Hematopoietic multipotent progenitor cell treated with erythropoietin and hydrocortisone succinate and interleukin-3 and kit ligand, for 6 days (in vitro differentiated cells): ENCODE measurements at places on chromosomes 6 and 20.
A peak's percentile ranks its signal among the peaks of the same experiment; 100 is the strongest.

DNA sequence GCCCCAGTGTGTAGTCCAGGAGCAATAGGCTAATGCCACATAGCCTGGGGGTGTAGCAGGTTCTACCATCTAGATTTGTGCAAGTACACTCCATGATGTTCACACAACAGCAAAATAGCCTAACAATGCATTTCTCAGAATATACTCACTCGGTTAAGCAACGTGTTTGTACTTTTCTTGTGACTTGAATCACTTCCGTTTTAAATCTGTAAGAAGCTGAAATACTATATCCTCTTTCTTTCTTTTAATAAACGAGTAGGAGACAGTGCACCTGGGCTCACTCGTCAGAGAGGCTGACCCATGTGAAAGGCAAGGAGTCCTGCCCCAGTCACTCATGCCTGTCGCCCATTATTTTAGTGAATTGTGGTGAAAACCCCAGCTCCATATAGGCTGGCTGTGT, 201.6 kb downstream of the FOXA2 start:
- no peak for DNase-seq

- no peak for DNase-seq
Measured at GRCh38 chr6:157668713-157669112, 154.3 kb upstream of the SNX9 start.

GRCh38 chr6:125835221-125835744, 44.5 kb downstream of the NCOA7 start:
- peak; percentile 31 for DNase-seq

DNA sequence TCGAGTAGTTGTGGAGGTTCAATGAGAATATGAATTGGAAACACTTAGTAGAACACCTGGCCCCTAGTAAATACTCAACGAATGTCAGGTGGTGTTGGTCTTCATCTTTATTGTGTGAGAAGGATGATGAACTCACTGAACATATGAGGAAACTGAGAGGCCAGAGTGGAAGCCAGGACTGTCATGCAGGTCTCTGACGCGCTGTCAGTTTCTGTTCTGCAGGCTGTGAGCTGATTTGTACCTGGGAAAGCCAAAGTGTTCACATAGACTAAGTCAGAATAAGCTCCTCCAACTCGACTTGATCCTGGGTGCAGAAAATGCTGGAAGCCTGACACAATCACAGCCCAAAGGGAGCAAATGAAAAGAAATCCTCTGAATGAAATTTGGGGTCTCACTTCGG, 222.2 kb downstream of the LY86 start:
- no peak for DNase-seq

DNA sequence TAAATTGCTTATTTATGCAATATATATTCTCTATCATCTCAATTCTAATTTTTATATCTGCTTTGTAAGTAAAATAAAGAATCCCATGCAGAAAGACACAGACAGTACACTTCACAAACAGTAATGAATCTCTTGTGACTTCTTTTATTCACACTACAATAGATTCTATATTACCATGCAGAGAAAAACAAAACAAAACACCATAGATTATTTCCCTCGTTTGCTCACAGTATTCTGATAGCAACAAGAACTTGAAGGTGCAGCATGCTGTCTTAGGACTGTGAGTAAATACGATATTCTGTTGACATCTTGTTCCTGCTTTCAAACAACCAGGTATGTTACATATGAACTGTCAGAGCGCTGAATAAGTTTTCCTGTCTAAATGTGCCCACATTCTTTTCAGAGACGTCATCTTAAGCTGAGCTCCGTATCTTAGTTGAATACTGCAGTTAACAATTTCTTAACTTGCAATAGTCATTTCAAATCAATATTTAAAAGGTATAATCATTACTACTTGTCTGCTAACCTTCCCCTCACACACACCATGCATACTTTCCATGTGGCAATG, 140.1 kb downstream of the BTBD9 start:
- DNase-seq, result no peak

- peak; percentile 21 for DNase-seq
Measured at GRCh38 chr20:51420111-51420510, 122.4 kb downstream of the NFATC2 start.

- no peak for DNase-seq
Measured at GRCh38 chr6:132361101-132361500, 40.2 kb downstream of the MOXD1 start.

GRCh38 chr20:38723017-38723847, 1.1 kb upstream of the SLC32A1 start:
- DNase-seq, result no peak

- no peak for DNase-seq
Measured at GRCh38 chr6:23505026-23505425, 621.0 kb upstream of the NRSN1 start.
